ENCODE measurements at places on chromosomes 3 and 15. TPM values are rescaled to one million over a fixed set of nuclear protein-coding genes. Genes with fewer than 3 reads are reported as not detected.

GRCh38 chr15:63888146-63888545, 54.4 kb upstream of the HERC1 start:
- no peak for DNase-seq

GRCh38 chr3:109396806-109397205, 59.5 kb upstream of the DPPA4 start:
- no peak for DNase-seq

- DNase-seq = no peak
These were observed at the start of gene CLEC3B for GRCh38 chr3:45026038-45026437. CLEC3B (plus strand) TSS chr3:45026303; CDS start chr3:45026363, 60 bp downstream.

GRCh38 chr3:161415506-161416231, 44.4 kb upstream of the SPTSSB start:
- no peak for DNase-seq

GRCh38 chr3:141057436-141057835, 6.3 kb downstream of the SPSB4 start:
- no peak for DNase-seq

- no peak for DNase-seq
These were observed 7.2 kb downstream of the CLCN2 start for GRCh38 chr3:184354121-184354728.

- DNase-seq = no peak
These were observed 93.7 kb upstream of the DPPA4 start for GRCh38 chr3:109430911-109431563.

DNA sequence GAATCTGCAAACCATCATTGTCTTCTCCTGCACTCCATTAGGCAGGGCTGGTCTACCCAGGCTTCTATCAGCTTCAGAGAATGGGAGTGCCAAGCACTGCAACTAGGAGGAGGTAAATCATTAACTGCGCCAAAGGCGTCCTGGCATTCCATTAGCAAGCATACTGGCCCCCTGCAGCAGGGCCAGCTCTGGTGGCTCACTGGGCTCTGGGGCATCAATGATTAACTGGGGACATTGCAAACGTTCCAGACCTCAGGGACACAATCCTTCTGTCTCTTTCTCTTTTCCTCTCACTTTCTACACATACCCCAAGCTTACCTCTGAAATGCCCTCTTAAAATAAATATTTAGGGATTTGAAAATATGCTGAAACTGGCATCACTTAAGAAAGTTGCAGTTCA, 129.0 kb downstream of the MYLK start:
- no peak for DNase-seq

- no peak for DNase-seq
These were observed 44.6 kb downstream of the SH3BP5 start for GRCh38 chr3:15287565-15288330.

DNA sequence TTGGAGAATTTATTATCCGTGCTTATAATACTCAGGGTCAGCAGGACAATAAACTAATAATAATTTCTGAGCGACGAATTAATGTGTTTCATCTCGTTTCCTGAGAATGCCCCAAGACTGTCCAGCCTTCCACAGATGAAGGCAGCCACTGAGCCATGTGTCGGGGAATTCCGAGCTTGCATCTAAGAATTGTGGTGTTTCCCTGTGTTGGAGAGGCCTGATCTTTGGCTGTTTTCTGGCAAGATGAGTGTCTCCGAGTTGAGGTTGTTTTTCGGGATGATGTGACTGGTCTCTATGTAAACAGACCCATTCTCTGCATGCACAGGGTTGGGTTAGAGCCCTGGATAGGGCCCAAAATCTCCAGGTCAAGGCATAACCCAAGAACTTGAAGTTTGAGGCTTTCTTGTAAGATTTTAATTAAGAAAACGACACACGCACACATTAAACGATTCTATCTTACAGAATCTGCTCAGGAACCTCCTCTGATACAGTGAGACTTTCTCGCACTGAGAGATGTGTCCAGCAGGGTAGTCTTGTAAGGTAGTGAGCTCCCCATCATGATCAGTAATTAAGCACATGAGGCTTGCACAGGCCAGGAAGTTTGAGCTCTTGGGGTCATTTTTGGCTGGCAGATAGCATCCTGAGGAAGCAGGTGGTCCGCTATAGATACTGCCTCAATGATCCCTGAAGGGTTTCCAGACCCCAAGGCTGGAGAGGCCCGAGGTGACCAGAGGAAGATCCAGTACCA, 14.4 kb downstream of the FGD5 start:
- DNase-seq = no peak

The EPHB3 gene
- 1.3 TPM for total RNA-seq
